ENCODE measurements at places on chromosomes 16 and 17.

DNA sequence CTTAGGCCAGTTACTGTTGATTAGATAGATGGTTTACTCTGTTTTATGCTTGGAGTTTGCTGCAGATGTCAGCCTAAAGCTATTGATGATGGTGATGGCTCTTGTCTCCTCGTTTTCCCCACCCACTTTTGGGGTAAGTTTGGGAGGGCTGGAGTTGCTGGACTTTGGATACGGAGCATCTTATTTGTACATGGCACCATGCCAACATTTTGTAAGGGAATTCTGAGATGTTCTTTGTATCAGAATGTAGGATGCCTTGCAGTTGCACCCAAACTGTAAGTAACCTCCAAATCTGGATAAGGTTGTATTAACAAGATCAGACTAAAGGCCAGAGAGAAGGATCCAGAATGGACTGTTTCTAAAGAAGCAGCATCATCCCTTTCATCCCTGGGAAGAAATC lies 551.9 kb upstream of the ZFHX3 start:
- DNase-seq = no peak

DNA sequence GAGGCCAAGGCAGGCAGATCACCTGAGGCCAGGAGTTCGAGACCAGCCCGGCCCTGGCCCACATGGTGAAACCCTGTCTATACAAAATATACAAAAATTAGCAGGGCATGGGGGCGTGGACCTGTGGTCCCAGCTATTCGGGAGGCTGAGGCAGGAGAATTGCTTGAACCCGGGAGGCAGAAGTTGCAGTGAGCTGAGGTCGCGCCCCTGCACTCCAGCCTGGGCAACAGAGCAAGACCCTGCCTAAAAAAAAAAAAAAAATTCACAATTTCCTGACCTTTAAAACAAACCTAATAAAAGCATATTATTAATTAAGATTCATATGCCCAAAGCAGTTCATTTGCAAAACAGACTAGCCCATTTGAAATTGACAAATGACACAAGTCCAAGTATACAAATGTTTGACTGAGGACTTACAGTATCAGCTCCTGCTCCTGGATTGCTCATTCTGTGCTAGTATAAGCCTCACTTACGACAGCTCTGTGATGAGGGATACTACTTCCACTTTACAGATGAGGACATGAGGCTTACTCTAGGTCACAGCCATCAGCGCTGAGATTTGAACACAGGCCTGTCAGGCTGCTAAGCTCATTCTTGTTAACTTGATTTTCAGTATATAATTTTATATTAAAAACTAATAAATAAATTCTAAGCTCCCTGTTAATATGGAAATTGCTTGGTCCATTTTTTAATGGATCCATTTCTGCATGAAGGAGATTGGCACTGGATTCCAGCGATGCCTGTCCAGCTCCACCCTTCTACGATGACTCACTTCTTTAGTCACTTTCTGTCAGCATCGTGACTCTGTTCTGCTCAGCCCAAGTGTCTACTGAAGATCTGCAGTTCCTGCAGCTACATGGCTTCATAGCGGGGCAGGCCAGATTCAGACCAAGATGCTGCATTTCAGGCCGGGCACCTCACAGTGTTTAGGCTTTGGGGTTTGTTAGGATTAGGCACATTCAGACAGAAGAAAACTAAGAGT lies 88.2 kb downstream of the WDR59 start:
- DNase-seq = no peak

GRCh38 chr17:9185142-9185541 lies 163.8 kb downstream of the NTN1 start:
- no peak for DNase-seq

- DNase-seq = no peak
Measured at GRCh38 chr16:23160574-23160973, 11.3 kb upstream of the USP31 start.

DNA sequence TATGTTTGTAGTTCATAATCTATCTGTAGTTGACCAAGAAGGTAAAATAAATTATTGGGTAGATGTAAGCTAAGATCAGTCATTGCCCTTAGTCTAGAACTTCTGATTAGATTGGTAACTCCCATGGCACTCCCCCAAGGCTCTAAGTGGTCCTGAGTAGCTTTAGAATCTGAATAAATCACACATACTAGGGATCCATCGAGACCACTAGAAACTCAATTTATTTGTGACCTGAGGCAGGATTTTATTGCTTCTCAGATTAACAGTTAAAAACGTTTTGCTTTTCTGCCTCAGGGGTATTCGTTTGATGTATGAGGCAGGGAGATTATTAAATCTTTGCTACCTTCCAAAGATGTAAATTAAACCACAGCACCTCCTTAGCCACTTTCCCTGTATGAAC lies 24.9 kb downstream of the CMTR2 start:
- DNase-seq = no peak

- peak; percentile 42 for DNase-seq
Measured at GRCh38 chr17:80673152-80673920, 128.7 kb downstream of the RPTOR start.

DNA sequence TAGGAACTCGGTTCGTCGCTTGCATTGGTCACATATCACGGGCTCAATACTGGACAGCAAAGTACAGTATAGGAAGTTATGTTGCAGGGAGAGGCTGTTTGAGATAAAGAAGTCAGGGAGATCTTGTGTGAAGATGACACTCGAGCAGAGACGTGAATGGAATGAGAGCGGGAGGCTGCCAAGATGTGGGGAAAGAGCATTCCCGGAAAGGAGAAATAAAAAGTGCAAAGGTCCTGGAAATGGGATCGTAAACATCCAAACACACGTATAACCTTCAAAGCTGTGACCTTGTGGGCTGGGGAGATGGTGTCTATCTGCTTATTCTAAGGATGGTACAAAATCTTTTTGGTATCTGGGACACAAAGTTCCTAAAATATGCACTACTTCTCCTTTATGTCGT lies 43.0 kb upstream of the MYOCD start:
- no peak for DNase-seq

DNA sequence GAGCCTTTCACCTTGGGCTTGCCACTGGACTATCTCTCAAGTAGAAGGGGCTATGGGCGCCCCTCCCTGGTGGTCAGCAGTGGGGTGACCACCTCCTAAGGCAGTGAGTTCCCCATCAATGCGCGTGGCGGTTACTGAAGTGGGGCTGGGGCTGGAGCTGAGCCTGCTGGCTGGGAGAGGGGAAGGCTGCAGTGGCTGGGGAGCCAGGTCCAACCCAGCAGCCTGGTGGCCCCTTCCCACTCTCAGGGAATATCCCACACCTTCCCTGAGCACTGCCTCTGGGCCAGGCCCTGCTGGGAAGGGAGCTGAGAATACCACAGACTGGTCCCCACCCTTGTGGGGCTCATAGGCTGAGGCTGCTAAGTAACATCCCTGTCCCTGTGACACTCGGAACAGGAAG lies 19.8 kb upstream of the MPRIP start:
- no peak for DNase-seq

GRCh38 chr16:2037647-2038381 lies 9.8 kb downstream of the NTHL1 start:
- DNase-seq = no peak

GRCh38 chr16:88922114-88922825 lies 54.7 kb downstream of the CBFA2T3 start:
- DNase-seq = no peak

GRCh38 chr17:205148-205669 lies 23.8 kb upstream of the DOC2B start:
- DNase-seq = no peak

- DNase-seq = no peak
Measured at GRCh38 chr17:59761385-59762048, 54.1 kb downstream of the VMP1 start.

DNA sequence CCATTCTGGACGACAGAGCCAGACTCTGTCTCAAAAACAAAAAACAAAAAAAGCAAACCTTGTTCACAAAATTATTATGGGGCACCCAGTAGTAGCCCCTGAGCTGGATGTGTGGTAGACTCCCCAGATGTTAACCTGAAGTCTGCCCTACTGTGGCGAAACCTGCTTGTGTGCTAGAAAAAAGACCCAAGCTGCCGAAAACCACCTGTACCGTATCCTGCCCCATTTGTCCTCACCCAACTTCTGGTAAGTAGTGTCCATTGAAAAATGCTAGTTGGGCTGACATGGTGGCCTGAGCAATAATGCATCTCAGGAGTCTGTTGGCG lies 9.1 kb downstream of the RMI2 start:
- no peak for DNase-seq

DNA sequence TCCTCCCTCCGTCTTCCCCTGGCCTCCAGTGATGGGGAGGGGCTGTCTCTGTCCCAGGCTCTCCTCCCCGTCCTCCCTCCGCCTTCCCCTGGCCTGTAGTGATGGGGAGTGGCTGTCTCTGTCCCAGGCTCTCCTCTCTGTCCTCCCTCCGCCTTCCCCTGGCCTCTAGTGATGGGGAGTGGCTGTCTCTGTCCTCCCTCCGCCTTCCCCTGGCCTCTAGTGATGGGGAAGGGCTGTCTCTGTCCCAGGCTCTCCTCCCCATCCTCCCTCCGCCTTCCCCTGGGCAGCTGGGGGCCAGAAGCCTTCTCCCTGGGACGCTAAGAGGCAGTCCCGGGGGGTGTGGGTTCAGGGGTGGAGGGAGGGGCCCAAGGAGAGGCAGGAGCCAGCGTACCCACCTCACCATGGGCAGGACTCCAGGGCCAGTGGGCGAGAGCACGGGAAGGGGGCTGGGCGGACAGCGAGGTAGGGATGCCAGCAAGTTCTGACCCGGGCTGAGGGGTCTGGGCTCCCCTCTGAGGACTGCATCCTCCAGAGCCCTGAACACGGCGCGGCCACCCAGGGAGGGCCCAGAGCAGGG lies 14.8 kb downstream of the UTS2R start:
- no peak for DNase-seq

DNA sequence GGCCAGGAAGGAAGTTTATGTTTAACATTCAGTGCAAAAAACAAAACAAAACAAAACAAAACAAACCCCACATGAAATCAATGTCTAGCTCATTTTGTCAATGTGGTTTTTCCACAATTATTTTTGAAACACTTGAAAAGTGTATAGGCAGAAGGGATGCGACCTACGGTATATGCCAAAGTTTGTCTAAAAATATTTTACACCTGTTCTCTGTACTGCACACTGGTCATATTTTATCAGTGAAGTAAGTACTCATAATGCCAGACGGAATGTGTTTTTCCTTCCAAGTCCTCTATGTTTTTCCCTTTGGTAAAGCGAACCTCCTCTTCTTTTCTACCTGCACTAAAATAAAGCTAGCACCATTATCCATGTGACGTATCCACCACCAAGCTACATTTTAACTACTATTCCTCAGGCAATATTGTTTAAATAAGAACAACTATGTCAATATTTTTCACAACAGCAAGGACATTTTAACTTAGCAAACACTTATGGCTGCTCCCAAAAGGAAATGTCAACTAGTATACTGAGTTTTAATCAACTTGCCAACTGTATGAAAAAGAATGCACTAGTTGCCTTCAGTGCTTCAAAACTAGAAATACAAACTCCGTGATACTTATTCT lies 10.3 kb downstream of the TOB1 start:
- DNase-seq = no peak

DNA sequence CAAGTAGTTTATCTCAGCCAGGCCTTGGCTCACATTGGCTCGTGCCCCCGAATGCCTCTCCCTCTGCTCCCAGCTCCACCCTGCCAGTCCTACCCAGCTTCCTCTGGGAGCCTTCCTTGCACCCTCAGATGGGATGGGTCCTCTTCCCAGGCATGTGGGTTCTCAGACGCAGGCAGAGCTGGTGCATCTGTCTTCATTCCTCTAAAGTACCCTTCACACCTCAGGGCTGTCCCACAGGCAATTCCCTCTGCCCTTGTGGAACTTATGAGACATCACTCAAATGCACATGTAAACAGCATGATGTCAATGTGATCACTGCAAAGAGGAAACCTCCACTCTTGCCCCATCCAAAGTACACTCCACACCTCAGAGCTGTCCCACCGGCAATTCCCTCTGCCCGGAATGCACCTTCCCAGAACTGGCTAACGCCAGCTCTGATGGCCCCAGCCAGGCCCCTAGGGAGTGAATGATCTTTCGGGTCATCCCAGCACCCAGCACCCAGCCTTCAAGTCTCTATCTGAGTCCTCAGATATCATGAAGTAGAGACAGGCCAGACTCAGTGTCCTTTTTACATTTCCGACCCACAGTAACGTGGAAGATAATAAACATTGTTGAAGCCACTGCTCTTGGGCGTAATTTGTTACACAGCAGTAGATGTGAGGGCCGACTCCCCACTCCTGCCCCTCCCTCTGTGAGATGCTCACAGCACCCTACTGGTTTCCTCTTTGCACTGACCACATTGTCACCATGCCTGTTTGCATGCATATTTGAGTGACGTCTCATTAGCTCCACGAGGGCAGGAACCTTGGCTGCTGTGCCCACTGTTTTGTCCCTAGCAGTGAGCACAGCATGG lies 85.4 kb downstream of the N4BP1 start:
- DNase-seq = no peak

GRCh38 chr17:51056813-51057510 lies 63.7 kb downstream of the SPAG9 start:
- peak; percentile 13 for DNase-seq

- DNase-seq = no peak
Measured at GRCh38 chr16:79587897-79588296, 12.6 kb downstream of the MAF start.

- DNase-seq = no peak
Measured at GRCh38 chr17:19569785-19570543, 36.3 kb downstream of the SLC47A1 start.
